Activated gamma-delta T cell (primary cell): ENCODE measurements at places on chromosomes 4 and X.

DNA sequence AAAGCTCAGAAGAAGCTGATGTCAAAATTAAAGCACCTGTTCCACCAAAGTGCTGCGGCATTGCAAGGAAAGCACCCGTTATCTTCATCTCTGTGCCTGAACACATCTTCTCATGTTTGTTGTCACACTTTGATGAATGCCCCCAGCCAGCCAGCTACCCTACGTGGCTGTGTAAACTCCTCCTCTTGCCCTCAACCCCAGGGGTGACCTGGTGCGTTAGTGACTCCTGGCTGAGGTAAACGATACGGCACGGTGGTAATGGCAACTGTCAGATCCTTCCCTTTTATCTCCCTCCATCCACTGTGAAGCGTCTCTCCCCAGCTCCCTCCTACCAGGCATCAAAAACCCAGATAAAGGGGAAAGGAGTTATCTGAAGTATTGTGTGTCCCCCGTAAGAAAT, 90.6 kb upstream of the WWC2 start:
- DNase-seq: no peak

DNA sequence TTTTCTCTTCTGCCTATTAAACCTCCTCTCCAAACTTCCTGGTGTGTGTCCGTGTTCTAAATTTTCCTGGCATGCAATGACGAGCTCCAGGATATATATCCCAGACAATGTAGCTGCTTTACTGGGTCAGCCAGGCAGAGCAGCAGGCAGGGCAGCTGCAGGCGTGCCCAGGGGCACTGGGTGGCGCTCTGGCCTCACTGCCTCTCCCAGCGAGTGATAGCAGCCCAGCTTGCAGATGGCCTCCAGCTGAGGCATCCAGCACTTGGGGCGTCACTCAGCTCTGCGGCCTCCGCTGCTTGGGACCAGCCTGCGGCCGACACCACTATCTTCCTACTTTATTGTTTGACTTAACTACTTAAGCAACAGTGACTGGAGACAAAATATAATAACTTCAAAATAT, 23.0 kb upstream of the UBA6 start:
- no peak for DNase-seq

DNA sequence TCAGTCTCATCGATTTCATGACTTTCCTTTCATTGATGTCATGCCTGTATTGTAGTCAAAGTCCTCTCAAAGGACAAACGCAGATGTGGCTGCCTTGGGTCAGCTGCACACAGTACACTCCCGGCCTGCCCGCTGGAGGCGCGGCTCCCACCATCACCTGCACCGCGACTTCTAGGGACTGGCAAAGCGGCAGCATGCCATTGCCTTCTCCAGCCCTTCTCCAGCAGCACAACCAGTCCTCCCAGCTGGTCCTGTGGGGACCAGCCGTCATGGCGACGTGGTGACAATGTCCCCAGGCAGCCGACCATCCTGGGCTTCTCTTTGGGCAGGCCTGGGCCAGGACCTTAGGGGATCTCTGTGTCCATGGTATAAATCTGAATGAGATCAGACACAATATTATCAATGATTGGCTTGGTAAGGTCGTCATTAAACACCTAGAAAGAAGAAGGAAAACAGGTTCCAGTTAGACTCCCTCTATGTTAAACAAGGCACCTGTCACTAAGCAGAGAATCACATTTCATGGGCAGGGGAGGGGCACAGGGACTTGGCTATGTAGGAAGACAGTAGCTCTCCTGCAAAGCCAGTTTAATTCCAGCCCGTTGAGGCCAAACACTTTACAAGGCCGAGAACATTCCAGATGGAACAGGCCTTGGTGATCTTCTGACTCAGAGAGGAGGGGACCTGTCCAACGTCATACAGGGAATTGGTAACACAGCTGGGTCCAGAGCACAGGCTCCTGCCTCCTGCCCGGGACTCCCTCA, 10.7 kb downstream of the CCNQ start:
- no peak for DNase-seq

DNA sequence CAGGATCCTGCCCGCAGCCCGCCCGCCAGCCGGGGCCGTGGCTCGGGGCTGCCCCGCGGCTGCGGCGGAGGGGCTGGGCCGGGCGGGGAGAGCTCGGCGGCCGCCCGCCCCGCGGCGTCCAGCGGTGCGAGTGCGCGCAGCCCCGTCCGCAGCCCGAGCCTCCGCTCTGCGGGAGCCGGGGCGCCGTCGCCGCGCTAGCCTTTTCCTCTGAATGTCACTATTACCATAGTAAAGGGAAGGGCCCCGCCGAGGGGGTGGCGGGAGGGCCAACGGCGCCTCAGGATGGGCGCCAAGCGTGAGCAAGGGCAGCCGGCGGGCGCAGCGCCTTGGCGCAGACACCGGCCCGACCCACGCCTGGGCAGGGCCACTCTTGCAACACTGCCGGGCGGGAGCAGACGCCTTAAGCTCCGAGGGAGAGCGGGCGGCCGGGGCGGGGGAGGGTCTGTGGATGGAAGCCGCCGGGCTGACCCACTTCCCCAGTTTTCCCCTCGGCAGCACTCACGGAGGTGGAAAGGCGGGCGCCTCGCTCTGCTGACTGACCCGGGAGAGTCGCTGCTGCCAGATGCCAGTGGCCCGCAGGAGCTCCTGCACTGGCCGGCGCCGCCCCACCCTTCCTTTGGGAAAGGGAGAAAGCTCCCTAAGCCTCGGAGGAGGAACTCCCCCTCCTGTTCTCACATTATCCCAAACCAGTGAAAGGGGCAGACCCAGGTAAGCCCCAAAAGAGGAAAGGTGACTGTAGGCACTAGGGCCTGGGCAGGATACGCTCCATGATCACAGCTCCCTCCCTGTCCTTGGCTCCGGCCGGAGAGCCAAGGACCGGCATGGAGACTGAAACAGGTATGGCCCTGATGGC, 329.4 kb downstream of the HNRNPD start:
- DNase-seq: peak; percentile 8

GRCh38 chrX:8036914-8037313, 109.7 kb upstream of the PNPLA4 start:
- DNase-seq: no peak
